ENCODE measurements at places on chromosomes 2 and 18.

- no peak for DNase-seq
Observed at GRCh38 chr2:180555391-180555965, 424.9 kb upstream of the UBE2E3 start.

DNA sequence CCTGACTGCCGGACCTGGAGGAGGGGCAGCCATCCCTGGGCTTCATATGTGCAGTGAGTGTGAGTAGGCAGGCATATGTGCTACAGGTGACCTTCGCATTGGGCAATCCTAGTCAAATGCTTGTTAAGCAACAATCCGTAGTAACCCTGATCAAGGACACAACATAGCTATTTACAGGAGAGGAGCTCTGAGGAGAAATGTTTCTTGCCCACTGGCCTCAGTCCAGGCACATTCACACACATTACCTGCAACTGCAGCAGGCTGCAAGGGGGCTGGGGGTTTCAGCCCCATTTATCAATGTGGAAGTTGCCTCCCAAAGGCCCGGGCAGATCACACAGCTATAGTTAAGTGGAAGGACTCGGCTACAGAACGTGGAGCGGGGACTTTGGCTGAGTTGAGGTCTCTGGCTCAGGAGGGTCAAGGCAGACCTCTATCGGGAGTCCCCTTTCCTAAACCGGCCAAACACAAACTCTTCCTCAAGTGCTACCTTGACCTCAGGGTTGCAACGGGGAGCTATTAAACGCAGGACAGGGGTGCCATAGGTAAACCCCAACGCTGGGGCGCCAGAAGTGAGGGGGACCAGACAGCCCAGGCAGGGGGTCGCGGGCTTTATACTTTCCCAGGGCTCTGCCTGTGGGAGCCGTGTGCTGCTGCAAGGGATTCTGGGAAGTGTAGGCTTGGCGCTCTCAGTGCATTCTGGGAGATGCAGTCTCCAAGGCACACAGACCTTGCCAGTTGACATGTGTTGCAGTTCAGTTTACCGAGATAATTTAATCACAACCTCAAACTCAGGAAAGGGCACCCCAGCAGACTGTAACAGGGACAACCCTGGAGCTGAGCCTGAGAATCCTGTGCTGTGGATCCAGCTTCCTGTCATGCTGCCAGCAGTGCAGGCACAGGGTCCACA lies 9.4 kb downstream of the KHK start:
- no peak for DNase-seq

GRCh38 chr2:35063836-35064235 lies 1291.7 kb upstream of the CRIM1 start:
- no peak for DNase-seq

DNA sequence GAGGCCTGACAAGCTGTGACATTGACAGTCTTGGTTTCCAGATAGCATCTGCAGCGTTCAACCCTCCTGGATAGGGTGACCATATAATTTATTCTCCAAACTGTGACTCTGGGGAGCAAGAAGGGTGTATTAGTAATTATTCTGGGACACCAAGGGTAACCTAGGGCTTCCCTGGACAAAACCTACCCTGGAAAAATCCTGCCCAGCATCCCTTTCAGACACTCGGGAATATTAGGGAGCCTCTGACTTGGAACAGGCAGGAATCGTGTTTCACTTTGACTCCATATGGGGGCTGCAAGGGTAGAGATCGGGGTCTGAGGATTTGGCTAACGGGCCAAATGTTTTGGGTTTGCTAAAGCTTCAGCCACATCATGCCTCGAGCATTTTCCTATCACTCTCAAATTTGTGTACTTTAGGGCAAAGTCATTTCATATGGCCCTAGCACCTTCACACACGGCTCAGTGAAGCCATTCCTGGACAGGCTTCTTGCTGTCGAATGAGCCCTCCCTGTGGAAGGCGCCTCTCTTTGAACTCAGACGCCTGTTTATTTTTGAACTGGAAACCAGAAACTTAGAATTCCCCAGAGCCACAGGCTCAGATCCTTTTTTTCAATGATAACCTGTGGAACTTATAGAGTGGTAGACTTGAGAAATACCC lies 129.9 kb downstream of the DDX1 start:
- DNase-seq, result no peak

- DNase-seq, result no peak
Observed at GRCh38 chr18:54197747-54198411, 26.6 kb downstream of the MBD2 start.

- no peak for DNase-seq
Observed at GRCh38 chr2:120613742-120614571, 121.7 kb upstream of the GLI2 start.

DNA sequence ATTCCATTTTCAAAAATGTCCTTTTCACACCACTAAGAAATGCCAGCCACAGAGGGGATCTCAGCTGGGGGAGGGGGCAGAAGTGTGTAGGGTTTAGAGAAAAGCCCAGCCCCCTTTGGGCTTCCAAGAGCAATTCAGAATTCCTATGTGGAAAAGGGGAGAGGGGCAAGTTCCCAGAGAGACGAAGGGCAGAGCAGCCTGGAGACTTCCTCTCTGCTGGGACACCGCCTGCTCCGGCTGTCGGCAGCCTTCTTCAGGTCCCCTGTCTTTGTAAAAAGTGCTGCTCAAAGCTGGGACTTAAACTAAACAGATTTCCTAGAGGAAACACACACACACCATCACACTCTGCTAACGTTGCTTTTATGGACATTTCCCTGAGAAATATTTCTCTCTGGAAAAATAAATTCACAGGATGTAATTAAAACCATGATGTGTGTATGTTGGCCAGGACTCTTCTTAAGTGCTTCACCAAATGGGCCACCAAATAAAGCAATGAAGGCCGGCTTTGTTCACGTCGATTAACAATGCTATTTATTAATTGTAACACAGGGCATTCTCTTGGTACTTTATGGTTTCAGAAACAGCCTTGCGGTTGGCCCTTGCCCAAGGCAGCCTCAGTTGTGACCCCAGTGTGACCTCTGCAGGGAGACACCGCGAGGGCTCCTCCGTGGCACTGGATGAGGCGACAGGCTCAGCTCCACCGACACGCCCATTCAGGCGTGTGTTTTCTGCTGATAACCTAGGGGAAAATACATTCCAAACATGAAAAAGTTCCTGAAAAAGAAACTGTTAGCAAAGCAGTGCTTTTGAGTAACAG lies 5.6 kb upstream of the ASB1 start:
- no peak for DNase-seq

DNA sequence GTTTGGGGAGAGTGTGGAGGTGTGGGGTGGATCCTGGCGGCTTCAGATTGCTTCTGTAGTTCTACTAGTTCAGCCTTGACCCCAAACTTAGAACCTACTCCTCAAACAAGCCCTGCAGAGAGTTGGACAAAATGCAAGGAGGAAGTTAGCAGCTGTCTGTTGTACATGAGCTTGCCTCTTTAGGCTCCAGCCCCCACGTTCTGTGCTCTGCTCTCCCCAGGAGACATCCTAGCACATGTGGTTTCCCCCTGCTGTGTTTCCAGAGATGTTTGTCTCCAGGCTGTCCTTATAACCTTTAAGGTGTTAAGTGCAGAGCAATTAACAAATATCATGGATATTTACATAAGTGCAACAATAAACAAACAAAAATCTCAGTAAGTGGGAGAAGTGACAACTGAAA lies 111.1 kb downstream of the ACOXL start:
- DNase-seq, result no peak

- DNase-seq, result no peak
Observed at GRCh38 chr2:133053541-133053940, 383.5 kb upstream of the LYPD1 start.

DNA sequence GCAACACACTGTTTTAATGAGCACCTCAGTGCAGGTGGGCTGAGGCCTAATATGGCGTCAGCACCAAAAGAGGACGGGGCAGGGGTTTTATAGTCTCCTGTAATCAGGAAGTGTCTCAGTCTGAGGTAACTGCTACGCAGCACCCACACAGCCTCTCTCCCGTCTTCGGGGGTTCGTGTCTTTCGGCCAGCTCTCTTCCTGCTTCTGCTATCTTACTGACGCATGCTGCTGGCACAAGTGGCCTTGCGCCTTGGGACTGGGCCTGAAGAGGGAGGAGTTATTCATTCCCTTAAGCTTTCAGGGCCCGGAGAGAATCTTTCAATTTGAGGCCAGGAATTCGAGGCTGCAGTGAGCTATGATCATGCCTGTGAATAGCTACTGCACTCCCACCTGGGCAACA lies 14.5 kb upstream of the PAPOLG start:
- DNase-seq, result no peak

DNA sequence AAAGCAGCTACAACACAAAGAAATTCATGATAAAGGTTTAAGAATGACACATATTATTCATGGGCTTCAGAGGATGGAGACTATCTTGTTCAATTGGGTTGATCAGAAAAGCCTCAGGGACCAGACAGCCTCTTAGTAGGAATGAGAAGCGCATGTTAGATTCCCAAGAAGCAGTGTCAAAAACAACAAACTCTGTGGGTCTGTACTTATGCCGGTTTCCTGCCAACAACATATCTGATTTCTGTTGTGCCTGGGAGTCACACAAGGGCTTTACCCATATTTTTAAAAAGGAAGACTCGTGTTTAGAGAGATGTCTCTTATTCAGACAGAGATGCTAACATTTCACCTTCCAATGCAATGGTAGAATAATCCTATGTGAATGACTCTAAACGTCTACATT lies 2180.6 kb upstream of the CELF4 start:
- DNase-seq, result no peak

DNA sequence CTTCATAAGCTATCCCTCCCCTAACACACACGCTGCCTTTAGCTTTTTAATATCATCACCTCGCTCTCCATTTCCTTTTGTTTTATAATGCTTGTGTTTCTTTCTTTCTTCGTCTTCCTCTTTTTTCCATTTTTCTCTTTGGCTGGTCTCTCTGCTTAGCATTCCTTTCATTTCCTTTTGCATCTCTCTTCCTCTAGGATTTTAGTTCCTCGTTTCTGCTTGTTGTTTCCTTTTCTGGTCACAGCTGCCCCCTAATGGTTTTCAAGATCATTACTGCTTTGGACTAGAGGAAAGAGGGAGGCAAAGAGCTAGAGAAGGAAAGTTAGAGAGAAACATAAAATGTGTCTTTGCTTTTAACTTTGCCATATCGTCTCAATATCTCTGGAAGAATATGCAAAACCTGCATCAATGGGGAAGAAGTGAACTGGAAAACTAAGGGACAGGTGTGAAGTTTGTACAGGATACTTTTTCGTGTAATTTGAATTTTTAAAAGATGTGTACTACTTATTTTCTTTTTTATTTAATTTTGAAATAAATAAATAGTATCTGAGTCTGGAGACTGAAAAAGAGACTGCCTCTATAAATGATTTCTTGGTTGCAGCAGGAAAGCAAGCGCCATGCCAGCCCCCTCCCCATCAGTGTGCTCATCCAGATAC lies 6.3 kb upstream of the NRP2 start:
- no peak for DNase-seq

- DNase-seq, result no peak
Observed at GRCh38 chr2:134261398-134262131, 7.7 kb downstream of the MGAT5 start.

DNA sequence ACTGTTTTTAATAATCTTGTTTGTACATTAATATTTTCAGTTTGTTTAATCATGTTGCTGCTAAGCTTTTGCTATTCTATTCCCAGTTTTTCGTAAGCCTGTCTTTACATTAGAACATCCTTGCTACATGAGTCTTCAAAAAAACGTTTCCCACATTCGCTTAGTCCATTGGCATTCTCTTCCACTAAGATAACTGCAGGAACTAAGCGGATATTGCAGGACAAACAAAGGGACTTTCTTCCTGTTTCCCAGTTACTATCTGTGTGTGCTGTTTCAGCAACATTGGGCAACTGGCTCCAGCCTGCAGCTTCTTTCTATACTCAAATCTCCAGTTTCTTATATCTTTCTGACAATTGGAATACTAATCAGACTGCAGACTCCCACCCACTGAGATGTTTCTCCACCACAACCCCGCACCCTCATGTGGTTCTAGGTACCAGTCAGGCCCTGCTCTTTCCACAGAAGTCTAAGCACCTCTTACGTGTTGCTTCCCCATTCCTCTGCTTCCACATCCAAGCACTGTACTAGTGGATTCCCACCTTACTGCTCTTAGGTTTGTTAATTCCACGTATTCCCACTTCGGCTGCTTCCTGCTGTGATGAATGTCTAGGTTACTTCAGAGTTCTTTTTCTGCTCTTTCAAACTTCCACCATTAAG lies 420.3 kb downstream of the LRRTM4 start:
- DNase-seq, result no peak

DNA sequence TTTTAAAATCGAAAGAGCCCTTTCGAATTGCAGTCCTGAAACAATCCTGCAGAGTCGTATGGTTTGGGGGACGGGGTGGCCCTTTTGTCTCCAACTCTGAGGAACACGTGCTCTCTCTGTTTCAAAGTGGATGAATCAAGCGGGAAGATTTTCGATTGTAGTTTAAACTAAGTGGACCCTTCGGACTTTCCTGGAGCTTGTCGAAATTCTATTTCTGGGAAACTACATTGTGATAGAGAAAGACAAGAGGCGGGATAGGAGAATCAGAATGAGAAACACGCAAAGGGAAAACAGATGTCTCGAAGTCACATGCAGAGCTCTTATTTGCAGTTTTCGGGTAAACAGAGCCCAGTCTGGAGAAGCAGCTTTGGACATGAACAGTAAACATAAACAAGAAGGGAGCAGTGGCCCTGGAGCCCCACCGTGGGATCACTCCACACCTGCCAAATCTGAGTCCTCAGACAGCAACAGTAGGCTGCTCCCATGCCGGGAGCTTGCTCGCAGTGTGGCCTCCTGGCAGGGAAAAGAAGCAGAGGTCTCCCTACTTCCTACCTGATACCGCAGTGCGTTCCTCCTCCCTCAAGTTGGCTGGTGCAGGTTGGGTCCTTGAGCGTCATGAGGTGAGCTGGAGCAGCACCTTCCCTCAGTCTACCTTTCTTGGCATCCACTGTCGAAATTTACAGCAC lies 202.4 kb downstream of the SLC4A3 start:
- no peak for DNase-seq

DNA sequence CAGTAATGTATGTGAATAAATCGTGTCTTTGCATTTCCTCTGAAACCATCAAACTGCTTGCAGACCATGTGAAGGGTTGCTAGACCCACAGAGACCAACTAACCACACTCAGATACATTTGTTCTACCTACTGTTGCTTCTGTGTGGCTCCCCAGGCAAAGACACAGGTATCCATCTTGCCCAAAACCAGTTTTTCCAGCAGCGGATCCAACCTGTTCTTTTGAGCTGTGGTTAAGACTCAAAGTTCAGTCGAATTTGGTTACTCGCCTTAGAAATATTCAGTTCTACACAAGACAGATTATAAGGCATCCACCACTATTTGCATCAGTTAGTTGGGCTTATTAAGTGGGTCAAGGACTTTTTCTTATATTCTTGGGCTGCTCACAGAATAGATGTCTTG lies 276.2 kb upstream of the EPHA4 start:
- no peak for DNase-seq

GRCh38 chr2:100821911-100822265 lies 1.9 kb downstream of the NPAS2 start:
- no peak for DNase-seq

GRCh38 chr18:53253789-53254188 lies 913.8 kb downstream of the DCC start:
- no peak for DNase-seq

- DNase-seq, result no peak
Observed at GRCh38 chr2:44397447-44398175, 35.9 kb downstream of the CAMKMT start.

- DNase-seq, result no peak
Observed at GRCh38 chr2:164721430-164721829, 100.1 kb upstream of the GRB14 start.
